ENCODE measurements at places on chromosomes 16 and 17.

DNA sequence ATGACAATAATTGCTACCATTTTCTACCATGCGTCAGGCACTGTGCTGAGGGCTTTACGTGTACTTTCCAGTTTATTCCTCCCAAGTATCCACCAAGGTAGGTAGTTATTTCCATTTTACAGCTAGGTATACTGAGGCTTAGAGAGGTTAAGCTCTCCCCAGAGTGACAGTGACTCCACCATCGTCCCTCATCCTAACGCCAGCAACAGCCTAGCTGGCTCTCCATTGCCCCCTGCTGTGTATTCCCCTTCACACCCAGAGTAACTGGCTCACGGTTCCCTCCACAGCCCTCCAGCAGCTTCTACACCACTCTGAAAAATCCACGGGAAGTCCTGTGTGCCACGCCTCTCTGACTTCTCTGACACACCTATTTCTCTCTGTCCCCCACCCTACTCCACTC, 7.1 kb upstream of the ASGR1 start:
- DNase-seq, result no peak

DNA sequence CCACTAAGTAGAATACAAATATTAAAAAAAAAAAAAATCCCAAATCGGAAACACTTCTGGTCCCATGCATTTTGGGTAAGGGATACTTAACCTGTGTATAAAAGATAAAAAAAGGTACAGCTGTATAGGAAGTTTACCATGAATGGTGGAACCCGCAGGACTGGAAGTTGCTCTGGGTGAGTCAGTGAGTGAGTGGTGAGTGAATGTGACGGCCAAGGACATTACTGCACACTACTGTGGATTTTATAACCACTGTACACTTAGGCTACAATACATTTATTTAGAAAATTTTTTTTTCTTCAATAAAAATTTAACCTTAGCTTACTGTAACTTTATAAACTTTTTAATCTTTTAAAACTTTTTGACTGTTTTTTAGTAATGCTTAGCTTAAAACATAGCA, 71.3 kb upstream of the BCAR1 start:
- no peak for DNase-seq

DNA sequence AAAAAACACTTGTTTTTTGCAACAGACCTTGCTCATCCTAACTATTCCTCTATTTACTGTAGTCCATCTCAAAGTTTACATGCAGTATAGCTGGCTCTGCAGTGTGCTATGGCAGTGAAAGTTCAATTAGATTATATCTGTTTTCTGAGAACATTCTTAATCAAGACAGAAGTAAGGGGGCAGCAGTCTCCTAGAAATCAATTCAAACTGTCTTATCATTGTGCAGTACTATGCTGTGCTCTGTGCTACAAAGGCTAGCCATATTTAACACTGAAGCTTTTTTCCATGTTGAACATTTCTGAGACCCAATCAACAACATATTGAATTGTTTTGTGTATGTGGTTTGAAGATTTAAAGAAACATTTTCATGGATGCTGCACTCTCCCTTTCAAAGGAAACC, 11.4 kb downstream of the NETO2 start:
- DNase-seq, result no peak

DNA sequence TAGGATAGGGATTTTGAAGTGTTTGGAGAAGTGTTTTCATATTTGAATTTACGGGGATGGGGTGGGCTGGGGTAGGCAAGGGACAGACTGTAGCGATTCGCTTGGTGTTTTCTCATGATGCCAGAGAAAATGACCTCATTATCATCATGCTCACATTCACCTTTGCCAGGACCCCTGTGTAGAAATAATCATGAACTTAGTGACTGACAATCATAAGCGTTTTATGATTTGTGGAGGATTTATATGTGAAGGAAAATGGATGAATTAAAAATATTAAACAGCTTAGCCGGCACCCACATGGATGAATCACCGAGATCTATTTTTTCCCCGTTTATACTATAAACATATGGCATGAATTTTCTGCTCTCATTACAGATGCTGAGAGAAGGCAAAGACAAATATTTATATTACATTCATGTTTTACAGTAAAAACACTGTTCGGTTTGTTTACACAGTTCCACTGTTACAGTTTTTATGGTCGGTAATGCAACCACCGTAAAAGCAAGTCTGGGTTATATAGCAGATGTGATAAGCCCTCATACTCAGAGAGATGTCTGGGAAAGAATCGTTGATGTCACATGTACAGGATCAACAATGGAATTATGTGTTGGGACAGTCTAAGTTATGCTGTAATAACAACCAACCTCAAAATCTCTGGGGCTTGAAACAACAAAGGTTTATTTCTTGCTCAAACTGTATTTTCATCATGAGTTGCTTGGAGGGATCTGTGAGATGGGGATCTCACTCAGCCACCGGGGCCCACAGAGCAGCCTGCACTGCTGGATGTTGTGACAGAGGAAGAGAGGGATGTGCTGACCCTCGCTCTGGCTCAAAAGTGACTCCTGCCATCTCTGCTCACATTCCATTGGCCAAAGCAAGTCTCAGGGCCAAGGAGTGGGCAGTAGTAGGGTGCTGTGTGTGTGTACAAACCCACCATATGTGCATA, 85.1 kb downstream of the WWOX start:
- no peak for DNase-seq

DNA sequence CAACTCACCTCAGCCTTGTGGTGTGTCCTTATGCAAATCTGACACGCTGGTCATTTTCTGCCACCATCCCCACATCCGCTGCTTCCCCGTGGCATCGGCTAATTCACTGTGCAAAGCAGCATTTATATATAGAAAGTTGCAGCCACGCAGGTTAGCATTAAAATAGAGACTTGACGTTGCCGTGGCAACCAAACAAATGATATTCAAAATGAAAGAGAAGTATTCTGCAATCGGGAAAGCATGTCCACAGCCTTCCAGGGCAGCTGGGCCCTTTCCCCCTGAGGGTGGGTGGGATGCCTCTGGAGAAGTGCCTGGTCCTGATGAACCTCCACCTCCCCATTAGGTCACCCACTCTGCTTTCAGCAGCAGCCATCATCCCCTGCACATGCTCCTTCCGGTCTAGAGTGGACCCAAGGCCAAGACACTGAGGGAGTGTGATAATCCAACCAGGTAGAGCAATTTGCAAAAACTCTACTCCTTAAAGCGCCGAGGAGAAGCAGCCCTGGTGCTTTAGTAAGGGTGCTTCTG, 138.7 kb downstream of the GAS7 start:
- DNase-seq, result no peak

DNA sequence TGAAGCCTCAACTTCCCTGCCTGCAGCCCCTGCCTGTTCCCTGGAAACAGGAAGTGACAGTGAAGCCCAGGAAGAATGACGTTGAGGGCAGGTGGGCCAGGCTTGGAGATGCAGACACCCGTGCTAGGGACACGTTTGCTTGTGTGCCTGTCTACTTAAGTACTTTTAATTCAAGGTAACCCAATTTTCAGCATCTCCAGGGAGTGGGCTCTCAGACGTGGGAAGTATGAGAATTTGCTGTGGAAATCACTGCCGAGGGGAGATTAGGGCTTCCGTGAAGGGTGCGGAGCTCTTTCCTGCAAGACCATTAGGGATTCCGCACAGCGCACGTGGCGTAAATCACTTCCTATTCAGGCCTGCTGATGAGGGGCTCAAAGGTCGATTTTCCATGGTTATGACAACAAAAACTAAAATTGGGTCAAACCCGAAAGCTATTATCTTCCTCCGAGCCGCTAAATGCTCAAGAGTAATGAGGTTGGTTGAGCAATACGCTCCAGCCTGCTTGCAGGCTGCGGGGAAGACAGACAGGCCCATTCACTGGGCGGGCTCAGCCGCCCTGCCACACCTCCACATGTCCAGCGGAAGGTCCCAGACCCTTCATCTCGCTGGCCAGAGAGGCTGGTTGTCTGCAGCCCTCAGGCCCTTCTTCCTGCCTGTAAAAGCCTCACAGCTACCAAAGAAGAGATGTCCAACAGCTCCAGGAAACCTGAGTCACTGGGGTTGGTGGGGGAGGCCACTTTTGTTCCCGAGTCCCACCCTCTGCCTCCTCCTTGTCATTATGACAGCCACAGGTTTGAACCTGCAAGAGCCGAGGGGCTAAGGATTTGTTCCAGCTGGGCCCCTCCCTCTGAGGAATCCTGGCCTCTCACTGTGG, 109.9 kb downstream of the RBFOX3 start:
- no peak for DNase-seq

- no peak for DNase-seq
These were observed 11.7 kb downstream of the ZFHX3 start for GRCh38 chr16:73036074-73036826.

- DNase-seq, result no peak
These were observed 10.5 kb downstream of the FAM83G start for GRCh38 chr17:18993905-18994526.

GRCh38 chr16:72285324-72285723, 113.4 kb upstream of the PMFBP1 start:
- no peak for DNase-seq

All from stimulated activated CD4-positive, alpha-beta T cell treated with anti-CD3 and anti-CD28 coated beads, TNF-alpha, amount 100 ng/mL, for 24 hours (primary cell).